C1 segment of cervical spinal cord (tissue), 14 donors: ENCODE measurements at places on chromosomes 2 and 18.

GRCh38 chr2:150156415-150156814 is 331.1 kb downstream of the RND3 start:
- DNase-seq = no peak

DNA sequence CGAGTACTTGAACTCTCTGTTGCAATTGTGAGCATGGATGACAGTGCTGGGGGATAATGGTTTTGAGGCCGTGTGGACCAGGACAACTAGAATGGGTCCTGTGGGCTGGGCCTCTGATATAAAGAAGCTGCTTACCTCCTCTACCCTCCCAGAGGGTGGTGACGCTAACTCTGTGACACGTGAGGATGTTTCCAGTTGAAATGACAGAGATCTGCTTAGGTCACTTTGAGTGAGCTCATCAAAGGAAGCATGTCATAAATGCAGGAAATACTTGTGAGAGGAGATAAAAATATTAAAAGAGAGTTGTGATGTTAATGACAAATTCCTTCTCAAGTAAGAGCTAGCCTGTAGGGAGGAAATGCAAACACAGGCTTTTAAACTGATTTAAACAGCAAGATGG is 16.4 kb downstream of the RMC1 start:
- no peak for DNase-seq

DNA sequence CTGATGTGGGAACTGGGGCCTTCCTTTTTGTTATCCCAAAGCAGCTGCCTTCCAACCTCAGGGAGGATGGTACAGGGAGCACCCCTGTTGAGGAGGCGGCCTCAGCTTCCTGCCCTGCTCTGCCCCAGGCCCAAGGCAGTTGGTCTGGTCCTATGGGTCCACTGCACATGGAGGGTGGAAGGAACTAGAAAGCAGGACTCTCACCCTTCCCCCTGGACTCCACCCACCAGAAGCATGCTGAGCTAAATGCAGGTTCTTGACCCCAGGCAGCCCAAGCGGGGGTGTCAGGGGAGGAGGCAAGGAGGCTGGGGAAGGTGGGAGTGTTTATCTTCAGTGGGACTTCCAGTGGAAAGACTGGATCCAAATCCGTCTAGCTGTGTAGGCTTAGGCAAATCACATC is 158.5 kb downstream of the SMAD2 start:
- no peak for DNase-seq

GRCh38 chr2:27155069-27155520 is 6.3 kb downstream of the TCF23 start:
- no peak for DNase-seq

DNA sequence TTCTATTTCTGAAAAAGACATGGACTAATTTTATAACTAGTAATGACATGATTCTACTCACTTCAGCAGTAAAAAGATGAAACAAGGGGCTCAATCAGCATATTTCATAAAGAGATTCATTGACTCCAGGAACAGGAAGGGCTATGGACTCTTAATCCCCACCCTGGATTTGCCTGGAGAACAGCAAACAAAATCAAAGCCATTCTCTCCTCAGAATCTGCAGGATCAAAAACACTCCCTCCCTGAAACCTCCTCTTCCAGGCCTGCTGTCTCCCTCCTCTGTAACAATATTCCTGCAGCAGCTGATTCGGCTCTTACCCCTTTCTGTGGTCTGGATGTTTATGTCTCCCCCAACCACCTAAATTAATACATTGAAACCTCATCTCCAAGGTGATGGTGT is 57.0 kb downstream of the ZC3H8 start:
- DNase-seq = no peak

GRCh38 chr18:48607056-48607984 is 68.5 kb downstream of the CTIF start:
- DNase-seq = no peak

- no peak for DNase-seq
Measured at GRCh38 chr2:15755528-15755927, 163.9 kb downstream of the DDX1 start.

DNA sequence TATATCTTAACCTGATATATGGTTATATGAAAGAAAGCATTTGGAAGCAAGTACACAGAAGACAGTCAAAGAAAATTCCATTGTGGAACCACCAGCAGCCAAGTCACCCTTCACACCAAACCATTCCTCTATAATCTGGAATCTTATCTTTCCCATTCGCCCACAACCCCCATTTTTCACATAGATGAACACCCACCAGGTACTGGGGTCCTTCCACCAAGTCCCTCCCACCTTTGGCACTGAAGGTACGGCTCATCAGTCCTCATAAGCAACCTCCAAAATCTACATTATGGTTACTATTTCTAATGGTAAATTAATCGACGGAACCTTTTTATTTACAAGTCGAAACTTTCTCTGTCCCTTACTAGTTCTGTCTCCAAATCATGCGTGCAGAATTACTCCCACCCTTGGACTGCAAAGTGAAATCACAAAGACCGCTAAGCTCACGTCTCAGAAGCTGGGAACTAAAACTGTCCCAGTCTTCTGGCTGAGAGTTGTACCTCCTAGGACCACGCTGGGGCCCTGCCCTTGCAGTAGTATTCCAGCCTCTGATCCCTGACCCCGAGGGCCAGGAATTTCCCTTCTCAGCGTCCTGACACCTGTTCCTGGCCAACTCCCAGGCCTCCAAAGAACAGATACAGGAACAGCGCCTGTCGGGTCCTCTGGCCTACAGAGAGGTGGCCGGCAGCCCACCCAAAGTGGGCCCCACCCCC is 702 bp downstream of the OLA1 start:
- no peak for DNase-seq

DNA sequence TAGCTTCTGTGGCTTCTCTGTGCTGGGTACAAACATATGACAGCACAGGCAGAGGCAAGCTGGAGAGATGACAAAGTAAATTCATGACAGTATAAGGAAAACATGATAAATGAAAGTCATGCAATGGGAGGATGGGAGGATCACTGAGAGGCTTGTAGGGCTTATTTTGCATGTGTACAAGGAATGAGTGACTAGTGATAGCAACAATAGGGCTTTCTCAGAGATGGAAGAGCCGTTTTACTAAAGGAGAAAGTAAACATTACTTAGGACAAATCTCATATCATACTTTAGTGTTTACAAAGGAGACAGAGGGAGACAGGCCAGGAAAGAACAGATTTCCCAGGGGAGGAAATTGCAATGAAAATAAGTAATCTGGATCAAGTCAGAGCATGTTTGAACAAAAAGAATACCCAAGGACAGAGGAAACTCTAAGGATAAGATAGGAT is 82.5 kb upstream of the RBMS1 start:
- no peak for DNase-seq

DNA sequence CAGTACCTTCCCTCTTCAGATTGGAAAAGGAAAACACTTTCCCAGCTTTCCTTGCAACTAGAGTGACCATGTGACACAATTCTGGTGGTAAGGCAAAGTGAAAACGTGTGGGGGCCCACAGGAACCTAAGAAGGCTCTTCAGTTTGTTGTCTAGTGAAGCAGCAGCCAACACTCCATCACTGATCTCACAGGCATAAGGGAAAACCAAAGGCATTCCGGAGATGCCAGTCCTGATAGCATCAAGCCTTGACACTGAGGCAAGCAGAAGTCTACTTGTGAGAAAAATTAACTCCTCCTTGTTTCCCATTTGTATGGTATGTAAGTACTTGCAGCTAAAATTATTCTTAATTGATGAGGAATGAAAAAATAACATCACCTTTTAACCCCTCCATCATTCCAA is 88.3 kb downstream of the ETAA1 start:
- DNase-seq = no peak

- DNase-seq = no peak
Measured at GRCh38 chr2:98897746-98898145, 38.3 kb downstream of the CRACDL start.

- DNase-seq = no peak
Measured at GRCh38 chr2:36770542-36771287, 74.2 kb downstream of the VIT start.

GRCh38 chr2:69805887-69806286 is 23.6 kb upstream of the GMCL1 start:
- DNase-seq = no peak

DNA sequence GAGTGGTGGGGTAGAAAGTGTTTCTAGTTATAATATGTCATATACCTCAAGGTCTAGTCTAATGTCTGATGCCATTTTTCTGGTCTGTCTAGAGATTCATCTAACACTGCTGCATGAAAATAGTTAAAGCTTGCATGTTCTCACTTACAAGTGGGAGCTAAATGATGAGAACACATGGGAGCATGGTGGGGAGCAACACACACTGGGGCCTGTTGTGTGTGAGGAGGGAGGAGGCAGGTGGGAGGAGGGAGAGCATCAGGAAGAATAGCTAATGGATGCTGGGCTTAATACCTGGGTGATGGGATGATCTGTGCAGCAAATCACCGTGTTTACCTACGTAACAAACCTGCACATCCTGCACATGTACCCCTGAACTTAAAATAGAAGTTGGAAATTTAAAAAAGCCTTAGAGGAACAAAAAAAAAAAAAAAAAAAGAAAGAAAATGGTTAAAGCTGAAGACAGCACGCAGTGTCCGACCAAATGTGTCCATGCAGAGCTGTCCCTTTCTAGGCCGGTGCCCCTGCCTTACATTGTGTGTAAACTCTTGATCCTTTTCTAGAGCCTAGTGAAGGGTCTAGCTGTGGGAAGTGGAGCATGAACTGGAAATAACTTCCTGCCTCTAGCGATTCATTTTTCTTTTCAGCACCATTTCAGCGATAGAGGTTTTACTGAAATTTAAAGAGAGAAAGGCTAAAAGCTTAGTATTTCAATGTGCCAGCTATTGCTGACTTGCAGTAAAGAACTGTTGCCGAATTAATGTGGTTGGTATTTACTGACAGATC is 94.0 kb downstream of the FMNL2 start:
- no peak for DNase-seq

- DNase-seq = no peak
Measured at GRCh38 chr18:6653880-6654279, 75.6 kb upstream of the ARHGAP28 start.
